ENCODE measurements at places on chromosomes 1 and 21. TPM values are rescaled to one million over a fixed set of nuclear protein-coding genes. Genes with fewer than 3 reads are reported as not detected.

Gene GJB3
- 0.25 TPM for polyA plus RNA-seq

DNA sequence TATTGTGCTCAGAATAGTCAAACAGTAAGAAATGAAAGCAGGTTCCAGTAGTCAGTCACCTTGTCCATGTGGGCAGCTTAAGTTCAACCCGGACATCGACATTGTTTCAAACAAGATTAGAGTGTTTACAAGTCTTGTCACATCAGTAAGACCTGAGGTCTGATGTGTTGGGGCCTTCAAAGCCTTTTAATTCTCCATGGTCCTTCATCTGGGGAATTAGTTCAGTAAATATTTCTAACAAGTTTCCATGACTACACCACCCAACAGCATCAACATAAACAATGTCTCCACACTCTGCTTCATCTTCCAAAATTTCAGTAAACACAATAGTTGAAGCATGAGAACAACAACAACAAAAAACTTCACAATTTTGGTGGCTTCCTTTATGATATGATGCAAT is 15.1 kb upstream of the ADORA1 start:
- no peak for DNase-seq

GRCh38 chr1:11804666-11805421 is 920 bp downstream of the MTHFR start:
- no peak for DNase-seq

- DNase-seq: no peak
These were observed 25.2 kb upstream of the SLAMF9 start for GRCh38 chr1:159979257-159979656.

Gene RGSL1
- not detected for polyA plus RNA-seq

Gene RBM34
- 59.7 TPM for polyA plus RNA-seq

DNA sequence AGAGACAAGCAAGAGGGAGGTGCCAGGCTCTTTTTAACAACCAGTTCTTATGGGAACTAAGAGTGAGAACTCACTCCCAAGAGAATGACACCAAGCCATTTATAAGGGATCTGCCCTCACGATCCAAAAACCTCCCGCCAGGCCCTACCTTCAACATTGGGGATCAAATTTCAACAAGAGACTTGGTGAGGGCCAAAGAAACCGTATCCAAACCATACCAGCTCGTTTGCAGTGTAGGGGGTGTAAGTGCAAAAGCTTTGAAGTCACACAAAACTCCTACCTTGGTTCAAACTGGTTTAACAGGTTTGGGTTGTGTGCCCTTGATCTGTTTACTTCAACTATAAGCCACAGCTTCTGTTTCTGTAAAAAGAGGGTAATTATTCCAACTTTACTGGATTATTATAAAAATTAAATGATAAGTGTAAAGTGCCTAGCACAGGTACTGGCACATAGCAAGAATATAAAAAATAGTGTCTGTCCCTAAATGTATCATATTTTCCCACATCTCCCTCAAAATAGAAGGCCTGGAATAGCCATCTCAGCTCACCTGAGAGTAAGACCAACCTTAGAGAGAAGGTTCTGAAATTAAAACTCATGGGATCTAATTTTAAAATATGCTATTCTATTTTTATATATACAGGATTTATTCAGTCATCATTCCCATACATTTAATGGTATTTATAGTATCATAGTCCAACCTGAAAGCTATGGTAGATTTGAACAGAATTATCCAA is 7.0 kb upstream of the USP25 start:
- no peak for DNase-seq

Gene HAO2
- not detected for polyA plus RNA-seq

DNA sequence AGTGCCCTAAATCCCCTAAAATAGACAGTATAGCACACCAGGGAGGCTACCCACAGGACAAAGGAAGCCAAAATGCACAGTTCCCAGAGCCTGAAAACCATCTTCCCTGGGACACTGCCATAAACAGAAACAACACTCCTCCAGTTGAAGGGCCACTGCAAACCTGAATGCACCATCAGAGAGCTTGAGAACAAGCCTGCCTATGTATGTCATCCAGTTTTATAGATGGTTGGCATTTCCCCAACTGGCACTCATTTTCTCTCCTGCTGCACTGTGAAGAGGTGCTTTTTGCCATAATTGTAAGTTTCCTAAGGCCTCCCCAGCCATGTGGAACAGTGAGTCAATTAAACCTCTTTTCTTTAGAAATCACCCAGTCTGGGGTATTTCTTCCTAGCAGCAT is 169.0 kb downstream of the AGBL4 start:
- no peak for DNase-seq

- DNase-seq: no peak
These were observed 19.1 kb downstream of the GALNT2 start for GRCh38 chr1:230086151-230086550.

Measured in hindlimb muscle (tissue), 1 donor.